ENCODE measurements at places on chromosomes 3 and 15.

- DNase-seq, result no peak
These were observed 252.5 kb downstream of the CDIN1 start for GRCh38 chr15:36831904-36832287.

- no peak for DNase-seq
These were observed 46.9 kb downstream of the KBTBD12 start for GRCh38 chr3:127961963-127962362.

GRCh38 chr3:194139071-194139813 lies 3.3 kb downstream of the HES1 start:
- no peak for DNase-seq

GRCh38 chr3:139757448-139758030 lies 79.8 kb upstream of the NMNAT3 start:
- no peak for DNase-seq

DNA sequence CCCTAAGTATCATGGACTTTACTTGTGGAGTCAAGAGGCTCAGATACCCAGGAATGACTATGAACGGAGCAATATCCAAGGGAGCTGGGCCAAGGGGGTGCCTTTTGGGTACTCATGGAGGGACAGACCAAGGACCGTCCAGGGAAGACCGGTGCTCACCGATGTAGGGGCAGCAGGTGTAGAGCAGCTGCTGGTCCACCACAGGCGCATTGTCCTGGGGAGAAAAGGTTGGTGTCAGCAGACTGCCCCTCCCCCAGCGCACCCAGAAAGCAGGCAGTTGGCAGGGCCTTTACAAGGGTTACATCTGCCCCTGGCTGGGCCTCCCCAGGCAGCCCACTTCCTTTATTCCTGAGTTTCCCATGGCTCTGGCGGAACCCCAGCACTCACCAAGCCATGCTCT lies 7.5 kb downstream of the CDAN1 start:
- no peak for DNase-seq

DNA sequence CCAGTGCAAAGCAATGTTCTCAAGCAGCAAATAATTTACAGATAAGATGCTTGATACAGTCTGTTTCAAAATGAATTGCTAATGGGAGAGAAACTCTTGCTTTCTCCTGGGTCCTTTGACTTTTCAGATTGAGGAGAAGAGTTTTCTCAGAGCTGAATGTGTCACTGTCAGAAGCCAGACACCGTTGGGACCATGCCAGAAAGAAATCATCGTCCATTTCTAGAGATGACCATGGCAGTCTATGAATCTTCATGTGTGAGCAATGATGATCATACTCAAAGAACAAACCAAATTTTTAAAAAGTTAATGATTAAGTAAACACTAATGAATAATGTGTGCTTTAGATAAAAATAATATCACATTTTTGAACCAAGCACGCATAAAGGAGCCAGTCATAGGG lies 77.6 kb downstream of the ZNF385D start:
- DNase-seq, result no peak

GRCh38 chr15:69939513-69940440 lies 157.9 kb downstream of the TLE3 start:
- no peak for DNase-seq

- DNase-seq, result no peak
These were observed 113.0 kb upstream of the PFN2 start for GRCh38 chr3:150083655-150084042.

DNA sequence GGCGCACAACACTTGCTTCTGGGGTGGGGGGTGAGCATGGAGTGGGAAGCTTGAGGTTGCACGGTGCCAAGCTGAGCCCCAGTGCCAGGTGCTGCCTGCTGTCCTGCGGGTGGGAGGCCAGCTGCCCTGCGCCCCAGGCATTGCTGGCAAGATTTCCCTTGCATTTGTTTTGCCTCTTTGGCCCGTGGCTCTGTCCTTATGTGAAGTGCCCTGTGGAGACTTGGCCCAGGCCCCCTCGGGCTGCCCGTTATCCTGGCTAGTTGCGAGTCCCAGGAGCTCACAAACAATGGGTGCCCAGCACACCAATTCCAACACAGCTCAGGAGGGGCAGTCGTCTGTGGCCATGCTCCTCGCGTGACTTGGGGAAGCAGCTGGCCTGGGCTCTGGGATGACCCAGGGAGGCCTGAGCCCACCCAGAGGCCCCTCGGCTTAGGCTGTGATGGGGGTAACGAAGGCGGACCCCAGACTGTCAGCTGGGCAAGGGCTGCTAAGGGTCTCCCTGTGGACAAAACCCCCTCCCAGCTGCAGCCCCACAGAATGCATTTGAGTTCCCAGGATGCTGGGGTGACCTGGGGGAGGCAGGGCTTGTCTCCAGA lies 5.9 kb downstream of the C3orf22 start:
- no peak for DNase-seq

DNA sequence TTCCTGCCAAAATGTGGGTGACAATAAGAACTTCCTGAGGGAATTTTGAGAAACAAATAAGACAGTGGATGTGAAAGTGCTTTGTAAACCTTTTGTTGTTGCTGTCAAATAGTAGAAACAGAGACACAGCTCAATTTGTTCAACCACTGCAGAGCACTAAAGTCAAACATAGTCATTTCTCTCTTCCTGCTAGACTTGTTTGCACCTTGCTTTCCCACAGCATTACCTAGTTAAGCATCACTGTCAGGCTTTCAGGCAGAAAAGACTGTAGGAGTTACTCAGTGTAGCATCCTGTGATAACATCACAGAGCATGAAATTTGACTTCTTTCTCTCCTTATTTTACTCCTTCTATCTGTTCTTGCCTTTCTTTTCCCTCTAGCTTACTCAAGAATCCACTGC lies 27.1 kb downstream of the SLC12A1 start:
- no peak for DNase-seq

GRCh38 chr3:171753025-171753472 lies 57.2 kb downstream of the PLD1 start:
- DNase-seq, result no peak

DNA sequence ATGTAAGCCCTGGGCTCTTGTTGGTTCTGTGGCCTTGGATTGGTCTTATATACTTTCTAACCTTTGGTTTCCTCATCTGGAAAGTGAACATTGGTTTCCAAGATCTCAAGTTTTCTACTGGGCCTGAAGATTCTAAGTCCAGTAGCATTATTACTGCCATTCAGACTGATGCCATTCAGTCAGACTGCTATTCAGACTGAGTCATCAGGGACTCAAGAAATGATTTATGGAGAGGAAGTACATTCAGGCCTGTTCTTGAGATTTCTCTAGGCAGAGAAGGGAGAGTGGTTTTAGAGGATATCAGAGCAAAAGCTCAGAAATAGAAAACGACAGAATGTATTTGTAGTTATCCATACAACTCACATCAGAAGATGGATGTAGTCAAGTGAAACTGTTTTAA lies 557.2 kb downstream of the NR2F2 start:
- DNase-seq, result no peak

DNA sequence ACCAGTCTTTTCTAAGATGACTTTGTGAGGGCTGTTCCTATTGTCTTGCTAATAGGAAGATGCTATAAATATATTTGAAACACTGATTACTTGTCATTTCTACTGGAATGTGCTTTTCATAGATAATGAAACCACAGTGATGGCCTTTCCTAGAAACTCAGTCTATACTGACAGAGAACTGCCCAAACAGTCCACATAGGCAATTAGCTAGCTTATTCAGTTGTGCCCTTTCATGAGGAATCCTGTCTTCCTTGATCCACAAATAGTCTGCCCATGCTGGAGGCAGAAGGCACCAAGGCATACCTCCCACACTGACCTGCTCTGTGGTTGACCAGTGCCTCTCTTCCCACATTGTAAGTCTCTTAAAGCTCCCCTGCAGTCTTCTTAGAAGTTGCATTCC lies 135.9 kb downstream of the CMSS1 start:
- DNase-seq, result no peak

GRCh38 chr15:42544853-42545629 lies 3.6 kb downstream of the LRRC57 start:
- no peak for DNase-seq

GRCh38 chr15:29003191-29003839 lies 117.5 kb downstream of the APBA2 start:
- DNase-seq, result no peak

GRCh38 chr3:180102134-180102533 lies 65.4 kb upstream of the PEX5L start:
- no peak for DNase-seq

GRCh38 chr3:51620543-51620942 lies 50.5 kb upstream of the TEX264 start:
- DNase-seq, result no peak

DNA sequence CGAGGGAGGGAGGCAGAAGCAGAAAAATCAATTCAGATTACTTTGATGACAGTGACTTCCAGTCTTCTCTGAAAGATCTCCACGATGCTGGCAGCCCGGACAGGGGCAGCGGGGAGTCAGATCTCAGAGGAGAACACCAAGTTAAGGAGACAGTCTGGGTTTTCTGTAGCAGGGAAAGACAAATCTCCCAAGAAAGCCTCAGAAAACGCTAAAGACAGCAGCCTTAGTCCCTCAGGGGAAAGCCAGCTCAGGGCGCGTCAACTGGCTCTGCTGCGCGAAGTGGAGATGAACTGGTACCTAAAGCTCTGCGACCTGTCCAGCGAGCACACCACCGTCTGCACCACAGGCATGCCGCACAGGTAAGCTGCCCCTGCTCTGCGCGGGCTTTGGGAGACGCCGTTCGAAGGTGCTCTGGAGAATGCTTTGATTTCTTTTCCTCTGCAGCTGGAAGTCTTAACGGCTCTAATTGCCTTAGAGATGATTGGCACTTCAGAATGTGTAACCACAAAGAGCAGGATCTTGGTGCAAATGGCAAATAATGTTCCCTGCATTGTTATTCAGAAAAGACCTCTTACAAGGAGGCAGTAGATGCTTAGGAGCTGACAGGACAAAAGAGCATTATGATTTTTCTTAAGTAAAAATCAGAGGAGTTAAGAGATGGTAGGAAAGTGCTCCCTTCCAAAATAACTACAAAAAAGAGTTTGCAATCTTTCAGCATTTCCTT lies at the start of gene KCNAB1:
KCNAB1 (plus strand) TSS at position 51 of the 724 bp plus-strand sequence.
- DNase-seq, result no peak

DNA sequence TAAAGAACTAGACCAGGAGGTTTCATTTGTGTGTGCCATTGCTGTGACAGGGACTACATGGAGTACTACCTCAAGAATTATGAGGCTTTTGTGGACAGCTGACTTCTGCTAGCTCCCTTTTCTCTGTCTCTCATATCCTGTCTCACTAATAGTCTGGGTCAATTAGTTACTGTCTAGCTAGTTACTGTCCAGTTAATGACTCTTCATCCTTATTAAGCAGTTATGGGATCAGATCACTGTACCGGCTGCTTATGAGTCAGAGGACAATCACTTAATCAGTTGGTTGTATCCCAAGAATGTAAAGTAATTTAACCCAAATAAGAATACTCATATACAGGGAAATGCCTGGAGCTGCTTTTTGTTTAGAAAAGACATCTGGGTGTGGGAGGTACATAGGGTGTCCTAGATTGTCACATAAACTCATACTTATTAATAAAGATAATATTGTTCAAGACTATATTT lies 158.0 kb downstream of the CDIN1 start:
- DNase-seq, result no peak

DNA sequence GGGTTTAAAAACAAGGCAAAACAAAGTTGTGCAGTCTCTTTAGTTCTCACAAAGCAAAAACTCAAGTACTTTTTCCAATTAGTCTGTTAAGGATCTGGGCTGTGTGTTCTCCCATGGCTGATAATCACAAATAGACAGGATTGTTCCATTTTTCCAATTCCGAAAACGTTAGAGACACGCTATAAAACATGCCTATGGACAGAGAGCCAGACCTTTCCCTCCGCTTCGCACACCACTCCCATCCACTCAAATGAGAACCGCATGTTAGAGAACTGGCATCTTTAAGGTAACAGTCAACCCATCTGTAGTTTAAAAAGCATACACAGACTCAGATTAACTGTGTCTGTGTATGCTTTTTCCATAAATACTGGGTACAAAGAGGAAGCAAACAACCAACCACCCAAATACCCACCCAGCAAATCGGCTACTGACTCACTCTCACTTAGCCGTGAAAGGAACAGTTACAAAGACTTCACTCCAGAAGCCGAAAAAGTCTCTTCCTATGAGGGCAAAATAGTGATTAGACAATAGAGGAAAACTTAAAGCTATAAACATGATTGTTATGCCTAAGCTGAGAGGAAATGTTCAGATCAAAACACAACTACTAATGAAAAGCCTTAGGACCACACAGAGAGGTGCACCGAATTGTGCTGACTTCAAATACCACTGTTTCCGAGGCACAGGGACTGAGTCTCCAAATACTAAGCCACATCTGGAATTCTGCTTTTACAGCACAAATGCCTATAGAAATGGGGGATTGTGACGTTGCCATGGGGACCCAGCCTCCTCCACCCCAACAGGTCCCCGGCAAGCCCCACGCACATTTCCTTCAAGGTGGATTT lies 36.1 kb downstream of the IL17RD start:
- no peak for DNase-seq

DNA sequence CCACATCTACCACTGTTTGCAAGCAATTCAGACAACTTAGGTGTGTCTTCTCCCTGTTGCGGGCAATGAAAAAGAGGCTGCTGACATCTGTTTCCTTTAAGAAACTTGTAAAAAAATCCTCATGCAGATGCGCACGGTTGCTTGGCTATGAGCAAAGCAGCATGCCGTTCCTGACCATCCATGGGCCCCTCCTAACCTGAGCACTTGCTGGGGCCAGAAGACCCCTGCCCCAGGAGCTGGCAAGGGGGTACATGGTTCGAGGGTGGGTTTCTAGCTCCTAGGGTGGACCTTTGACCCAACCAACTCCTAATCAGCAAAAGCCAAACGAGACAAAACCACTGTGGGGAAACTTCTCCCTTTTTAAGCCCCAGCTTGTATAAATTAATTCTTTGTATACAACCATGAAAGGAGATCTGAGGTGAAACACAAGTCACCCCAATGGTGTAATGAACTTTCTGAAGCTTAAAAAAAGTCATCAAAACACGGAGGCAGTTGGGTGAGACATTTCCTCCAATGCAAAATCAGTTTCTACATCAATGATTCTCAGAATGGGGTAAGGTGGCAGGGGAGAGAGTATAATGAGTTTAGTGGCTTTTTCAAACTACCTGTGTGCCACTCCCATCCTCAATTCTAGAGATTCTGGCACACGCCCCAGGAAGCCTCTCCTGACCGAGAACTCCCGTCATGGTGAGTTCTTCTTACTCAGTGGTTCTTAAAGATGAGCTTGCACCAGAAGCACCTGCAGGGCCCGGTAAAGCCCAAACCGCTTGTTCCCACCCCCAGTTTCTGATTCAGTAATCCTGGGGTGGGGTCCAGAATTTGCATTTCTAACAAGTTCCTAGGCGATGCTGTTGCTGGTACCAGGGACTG lies 44.1 kb downstream of the CPN2 start:
- no peak for DNase-seq

DNA sequence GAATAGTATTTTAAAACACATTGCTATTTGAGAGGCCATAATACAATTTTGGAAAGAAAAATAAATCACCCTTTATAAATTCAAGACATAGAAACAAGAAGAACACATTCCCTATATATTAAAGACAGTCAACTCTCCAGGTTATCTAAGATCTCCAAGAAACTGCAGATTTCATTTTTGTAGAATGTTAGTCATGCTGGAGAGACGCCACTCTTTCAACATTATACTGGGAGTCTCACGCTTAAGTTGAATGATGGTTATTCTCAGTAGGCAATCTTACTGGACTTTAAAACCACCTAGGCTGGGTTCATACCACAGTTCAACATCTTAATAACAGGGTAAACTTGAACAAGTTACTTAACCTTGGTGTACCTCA lies 3.6 kb upstream of the CHRM5 start:
- no peak for DNase-seq
